Effector CD8-positive, alpha-beta T cell (primary cell): ENCODE measurements at places on chromosomes 2 and 18.
A peak's percentile ranks its signal among the peaks of the same experiment; 100 is the strongest.

DNA sequence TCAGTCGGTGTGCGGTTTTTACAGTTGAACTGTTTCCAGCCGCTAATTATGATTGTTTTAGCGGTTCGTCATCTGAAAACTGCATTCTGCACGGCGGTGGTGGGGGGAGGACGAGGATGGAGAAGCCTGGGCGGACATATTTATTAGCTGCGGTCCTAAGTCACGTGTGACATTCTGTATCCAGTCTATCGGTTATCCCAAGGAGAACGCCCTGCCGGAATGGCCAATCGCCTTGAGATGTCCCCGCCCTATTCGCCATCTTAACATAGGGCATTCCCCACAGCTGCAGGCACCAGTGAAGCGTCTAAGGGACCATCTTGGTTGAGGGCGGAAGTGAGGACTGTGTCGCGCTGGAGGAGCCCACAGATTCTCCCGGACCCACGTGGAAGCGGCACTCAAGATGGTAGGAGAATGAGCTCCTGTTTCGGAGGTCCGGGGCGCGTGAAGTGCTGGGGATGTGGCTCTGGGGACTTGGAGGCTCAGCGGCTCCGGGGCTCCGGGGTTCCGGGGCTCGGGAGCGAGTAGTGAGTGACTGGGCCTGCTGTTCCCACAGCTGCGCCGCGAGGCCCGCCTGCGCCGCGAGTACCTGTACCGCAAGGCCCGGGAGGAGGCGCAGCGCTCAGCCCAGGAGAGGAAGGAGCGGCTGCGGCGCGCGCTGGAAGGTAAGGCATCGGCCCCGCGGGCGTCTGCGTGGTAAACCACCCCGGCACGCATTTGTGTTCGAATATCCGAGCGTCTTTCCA is at the start of gene IMP4:
IMP4 (plus strand) TSS at position 365 of the 743 bp plus-strand sequence; CDS start at position 401, 36 bp downstream.
- DNase-seq: peak; percentile 90

DNA sequence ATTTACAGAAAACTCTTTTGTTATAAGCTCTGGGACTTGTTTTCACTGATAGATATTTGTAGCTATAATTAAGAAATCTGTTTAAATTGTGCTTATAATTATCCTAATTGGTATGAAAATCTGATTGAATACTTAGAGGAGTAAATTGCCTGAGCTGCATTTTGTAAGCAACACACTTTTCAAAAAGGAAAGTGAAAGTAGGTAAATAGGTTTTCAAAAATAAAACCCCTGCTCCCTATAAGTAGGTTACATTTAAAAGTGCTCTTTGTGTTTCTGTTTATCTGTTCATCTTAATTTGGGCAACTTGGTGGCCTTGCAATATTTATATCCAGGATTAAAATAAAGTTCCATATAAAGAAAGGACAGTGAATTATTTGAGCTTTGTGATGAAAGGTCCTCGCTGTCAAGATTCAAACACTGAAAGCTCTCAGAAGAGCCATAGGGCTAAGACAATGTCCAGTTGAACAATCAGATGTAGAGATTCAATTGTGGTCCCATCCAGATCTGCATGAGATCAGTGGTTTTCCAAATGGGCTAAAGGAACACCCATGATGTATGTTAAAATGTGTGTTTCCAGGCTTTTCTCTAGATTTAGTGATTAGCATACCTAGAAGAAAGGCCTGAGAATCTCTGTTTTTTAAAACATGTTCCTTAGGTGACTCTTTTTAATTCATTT is 371.6 kb downstream of the RPRM start:
- DNase-seq: no peak

GRCh38 chr2:189218236-189218635 is 38.7 kb upstream of the COL5A2 start:
- DNase-seq: no peak

GRCh38 chr2:128596396-128597120 is 277.9 kb upstream of the HS6ST1 start:
- no peak for DNase-seq

DNA sequence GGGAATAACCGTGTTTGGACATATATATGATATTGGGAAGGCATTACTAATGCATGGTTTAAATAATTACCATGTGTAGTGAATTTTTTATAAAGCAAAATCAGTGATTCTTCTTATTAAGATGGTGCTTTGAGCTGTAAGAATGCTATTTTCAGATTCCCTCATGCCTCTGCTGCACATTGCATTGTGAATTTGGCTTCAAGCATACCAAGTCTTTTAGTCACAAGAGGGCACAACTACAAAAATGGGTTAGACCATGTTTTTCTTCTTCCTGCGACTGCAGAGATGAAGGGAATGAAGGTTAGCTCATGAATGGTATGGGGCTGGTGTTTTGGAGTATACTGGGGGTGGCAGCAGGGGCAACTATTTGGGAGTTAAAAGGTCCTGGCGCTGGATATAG is 320.1 kb downstream of the SLC4A3 start:
- DNase-seq: no peak

DNA sequence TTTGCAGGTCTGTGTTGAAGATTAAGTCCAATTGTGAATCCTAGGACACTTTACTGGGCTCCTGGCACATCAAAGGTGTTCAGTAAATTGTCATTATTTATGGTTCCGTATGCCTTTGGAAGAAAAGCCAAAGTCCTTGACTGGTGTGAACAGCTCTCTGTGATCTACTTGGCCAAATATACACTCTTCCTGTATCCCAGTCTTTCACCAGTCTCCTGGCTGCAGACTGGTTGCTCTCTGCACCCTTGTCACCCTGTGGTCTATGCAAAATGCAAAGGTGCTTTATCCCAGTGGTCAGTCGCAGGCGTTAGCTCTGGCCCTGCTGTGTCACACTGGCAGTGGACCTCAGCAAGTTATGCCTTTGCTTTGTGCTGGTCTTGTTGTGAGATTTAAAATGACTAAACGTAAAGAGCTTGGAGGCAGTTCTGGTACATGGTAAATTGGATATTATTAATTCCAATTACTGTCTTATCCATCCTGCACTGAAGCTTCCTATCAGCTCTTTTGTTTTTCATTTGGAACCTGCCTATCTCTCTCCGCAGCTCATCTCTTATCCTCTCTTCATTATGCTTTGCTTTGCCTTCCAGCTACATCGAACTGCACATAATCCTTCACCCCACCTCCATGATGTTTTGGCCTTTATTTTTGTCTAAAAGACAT is 83.1 kb downstream of the MYO1B start:
- no peak for DNase-seq

DNA sequence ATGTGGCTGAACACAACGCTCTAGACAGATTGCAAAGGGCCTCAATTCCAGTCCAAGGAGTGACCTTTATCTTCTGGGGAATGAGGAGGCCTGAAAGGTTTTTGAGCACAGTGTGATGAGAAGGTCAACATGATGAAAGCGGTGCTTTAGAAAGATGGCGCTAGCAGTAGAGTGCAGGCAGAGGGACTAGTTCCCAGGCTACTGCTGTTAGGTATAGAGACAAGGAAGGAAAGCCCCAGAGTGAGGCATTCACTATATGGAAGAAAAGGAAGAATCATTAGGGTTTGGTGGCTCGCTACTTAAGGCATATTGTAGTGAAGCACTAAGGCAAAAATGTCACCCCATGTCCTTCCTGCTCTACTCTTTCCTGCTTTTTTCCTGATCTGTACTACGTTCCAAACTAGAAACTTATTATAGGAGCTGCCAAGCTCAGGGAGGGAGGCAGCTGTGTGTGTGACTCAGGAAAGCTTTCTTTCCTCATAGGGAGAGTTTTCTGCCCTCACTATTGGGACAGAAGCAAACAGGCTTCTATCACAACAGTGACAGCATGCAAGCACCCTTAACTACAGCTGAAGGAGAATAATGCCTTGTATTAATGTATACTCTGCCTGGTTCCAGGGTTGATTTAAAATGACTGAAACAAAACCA is 160.8 kb upstream of the CAVIN2 start:
- DNase-seq: no peak

DNA sequence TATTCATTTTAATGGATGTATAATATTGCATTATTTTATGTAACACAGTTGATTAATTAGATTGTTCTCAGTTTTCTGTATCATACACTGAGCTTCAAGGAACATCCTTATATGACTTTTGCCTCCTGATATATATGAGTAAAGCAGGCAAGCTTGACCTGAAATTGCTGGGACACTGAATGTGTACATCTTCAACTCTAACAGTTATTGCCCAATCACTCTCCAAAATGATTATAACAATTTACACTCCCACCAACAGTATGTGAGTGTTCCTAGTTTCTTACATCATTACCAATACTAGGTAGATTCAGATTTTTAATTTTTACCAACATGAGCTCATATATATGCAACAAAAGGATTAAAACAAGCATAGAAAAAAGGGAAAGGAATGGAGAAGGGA is 379.4 kb downstream of the SETBP1 start:
- no peak for DNase-seq

DNA sequence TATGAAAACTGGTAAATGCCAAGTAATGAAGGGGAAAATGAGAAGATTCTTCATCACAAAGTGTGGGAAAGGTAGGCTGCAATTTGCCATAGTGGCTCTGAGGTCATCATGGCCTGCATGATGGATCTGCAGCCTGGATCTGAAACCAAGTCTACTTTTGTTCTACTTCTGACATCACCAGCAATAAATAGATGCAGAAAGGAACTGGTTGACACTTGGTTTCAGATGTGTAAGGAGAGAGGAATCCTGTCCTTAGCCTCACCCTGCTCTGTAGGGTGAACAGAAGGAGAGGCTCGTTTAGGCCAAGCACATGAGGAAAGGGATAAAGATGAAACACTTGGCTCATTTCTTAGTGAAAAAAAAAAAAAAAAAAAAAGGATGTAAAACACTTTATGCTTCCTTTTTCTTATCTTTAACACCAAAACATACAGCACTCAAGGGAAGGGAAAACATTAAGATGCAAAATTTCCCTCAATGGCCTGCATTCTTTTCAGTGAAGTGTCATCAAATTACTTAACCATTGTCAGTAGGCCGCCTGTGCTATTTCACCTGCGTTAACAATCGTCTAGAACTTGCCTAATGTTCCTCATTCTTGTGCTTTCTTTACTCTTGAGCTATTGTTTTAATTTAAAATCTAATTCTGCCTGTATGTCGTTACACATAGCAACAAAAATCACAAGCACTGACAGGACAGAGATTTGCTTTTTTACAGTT is 3.9 kb downstream of the NEB start:
- DNase-seq: no peak

- DNase-seq: no peak
Measured at GRCh38 chr18:71784777-71785176, 759.4 kb downstream of the CBLN2 start.
